Stimulated activated CD4-positive, alpha-beta T cell treated with anti-CD3 and anti-CD28 coated beads, Interleukin-1b, Interleukin-23, amount 100 ng/mL, for 1 hour (primary cell): ENCODE measurements at places on chromosomes 13 and 19.

DNA sequence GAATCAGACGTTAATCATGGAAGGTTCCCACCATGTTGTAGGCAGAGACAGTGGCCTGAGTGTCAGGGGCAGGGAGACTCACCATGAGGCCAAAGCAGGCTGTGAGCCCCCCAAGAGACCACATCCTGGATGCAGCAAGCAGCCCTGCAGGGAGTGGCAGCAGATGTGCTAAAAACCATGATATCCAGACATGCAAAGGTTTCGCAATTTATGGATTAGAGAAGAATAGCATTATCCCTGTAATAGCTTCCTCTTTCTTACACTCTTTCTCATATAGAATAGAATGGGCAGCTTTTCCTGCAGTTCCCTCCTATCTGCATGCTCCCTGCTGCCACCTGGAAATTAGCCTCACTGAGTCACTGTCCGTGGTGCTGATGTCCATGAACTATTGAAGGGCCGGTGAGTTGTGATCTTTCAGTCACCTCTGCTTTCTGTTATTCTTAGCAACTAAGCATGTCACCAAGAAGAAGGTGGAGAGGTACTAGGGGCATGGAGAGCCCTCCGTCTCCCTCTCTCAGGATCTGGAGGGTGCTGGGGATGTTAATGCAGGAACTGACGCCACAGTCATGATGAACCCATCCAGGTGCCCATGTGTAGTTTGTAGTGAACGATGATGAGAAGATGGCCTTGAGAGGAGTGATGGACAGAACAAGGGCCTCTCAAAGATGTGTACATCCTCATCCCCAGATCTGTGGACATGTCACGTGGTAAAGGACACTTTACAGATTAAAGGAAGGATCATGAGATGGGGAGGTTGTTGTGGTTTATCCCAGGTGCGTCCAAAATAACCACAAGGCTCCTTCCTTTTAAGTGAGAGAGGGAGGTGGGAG, 9.9 kb downstream of the CEACAM4 start:
- no peak for DNase-seq

GRCh38 chr19:19490214-19490968, 25.0 kb downstream of the TSSK6 start:
- peak; percentile 69 for DNase-seq

DNA sequence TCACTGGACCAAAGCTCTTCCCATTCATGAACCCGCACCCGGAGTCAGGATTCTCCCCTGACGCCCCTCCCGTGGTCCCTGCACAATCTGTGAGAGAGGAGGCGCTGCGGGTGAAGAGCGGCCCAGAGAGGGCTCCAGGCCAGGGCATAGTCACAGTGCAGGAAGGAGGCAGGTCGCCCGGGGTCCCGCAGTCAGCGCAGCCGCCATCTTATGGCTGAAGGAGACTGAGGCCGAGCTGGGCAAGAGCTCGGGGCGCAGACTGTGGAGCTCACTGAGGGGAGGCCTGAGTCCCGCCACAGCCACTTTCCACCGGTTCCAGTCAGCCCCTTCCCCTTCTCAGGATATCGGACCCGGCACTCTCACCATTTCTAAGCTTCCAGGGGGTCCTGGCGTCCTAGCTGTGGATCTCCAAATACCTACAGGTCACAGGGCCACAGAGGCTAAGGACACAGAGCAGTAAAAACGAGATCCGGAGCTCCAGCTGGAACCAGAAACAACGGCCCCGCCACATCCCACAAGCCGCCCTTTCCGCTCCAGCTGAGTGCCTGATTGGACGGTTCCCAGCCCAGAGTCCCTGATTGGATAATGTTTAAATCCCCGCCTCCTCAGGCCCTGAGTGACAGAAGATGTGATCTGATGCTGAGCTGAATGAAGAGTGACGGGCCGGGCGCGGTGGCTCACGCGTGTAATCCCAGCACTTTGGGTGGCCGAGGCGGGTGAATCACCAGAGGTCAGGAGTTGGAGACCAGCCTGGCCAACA, at the start of gene ZNF99:
TSS of gene ZNF99 (minus strand) at position 501 of the 760 bp plus-strand sequence. CDS start at position 366, 135 bp downstream.
- DNase-seq: no peak

DNA sequence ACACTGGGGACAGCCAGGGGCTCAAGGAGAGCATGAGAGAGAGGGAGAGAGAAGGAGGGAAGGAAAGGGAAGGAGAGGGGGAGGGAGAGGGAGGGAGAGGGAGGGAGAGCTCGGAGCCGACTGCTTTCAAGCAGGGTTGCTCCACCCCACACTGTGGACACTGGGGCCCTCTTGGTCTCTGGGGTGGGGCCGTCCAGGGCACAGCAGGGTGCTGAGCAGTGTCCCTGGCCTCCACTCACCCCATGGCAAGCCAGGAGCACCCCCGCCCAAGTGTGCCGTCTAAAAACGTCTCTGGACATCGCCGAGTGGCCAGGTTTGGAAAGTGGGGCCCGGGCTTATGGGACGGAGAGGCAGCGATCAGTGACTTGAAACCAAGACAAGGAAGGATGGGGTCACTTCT, 20.9 kb downstream of the DPP9 start:
- no peak for DNase-seq

- DNase-seq: no peak
These were observed 25.0 kb upstream of the VWA8 start for GRCh38 chr13:41985788-41986508.

DNA sequence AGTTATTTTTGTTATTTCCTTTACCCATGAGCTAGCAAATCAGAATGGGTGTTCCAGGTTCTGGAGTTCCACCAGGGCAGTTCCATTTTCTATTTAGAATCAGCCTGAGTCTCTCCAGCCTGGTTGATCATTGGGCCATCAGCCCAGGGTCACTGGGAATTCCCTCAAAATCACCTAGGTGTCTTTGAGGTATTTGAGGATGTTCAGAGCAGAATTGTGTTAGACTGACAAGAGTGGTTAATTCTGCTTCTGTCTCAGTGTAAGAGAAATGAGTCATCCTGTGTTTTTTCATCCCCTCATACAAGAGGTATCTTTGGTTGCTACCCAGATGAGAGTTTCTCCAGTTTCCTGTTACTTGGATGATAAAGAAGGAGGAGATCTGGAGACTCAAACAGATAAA, 11.7 kb downstream of the ZNF66 start:
- no peak for DNase-seq

- no peak for DNase-seq
These were observed 75.4 kb downstream of the GGACT start for GRCh38 chr13:100513171-100513570.

GRCh38 chr13:99495466-99496183, 5.6 kb upstream of the TM9SF2 start:
- DNase-seq: no peak

DNA sequence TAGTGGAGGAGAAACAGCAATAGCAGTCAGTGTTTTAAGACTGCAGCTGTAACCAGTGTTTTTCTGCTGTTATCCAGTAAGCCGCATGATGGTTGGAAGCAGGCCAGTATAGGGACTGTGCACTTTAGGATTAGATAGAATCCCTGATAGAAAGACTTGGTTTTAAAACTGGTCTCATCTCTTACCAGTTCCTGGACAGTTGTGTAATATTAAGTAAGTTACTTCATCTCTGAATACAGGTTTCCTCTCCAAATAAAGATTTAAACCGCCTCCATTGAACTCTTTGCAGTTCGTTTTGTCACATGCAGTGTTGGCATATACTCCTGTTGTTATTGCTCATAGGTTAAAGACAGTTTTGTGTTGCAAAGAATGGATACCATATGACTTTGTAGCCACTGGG, 25.6 kb downstream of the URI1 start:
- DNase-seq: no peak

GRCh38 chr13:48925001-48925400, 50.7 kb upstream of the FNDC3A start:
- DNase-seq: no peak

GRCh38 chr19:51779181-51779580, 15.8 kb upstream of the FPR3 start:
- no peak for DNase-seq

GRCh38 chr19:46856062-46857022, 4.5 kb upstream of the ARHGAP35 start:
- peak; percentile 82 for DNase-seq

DNA sequence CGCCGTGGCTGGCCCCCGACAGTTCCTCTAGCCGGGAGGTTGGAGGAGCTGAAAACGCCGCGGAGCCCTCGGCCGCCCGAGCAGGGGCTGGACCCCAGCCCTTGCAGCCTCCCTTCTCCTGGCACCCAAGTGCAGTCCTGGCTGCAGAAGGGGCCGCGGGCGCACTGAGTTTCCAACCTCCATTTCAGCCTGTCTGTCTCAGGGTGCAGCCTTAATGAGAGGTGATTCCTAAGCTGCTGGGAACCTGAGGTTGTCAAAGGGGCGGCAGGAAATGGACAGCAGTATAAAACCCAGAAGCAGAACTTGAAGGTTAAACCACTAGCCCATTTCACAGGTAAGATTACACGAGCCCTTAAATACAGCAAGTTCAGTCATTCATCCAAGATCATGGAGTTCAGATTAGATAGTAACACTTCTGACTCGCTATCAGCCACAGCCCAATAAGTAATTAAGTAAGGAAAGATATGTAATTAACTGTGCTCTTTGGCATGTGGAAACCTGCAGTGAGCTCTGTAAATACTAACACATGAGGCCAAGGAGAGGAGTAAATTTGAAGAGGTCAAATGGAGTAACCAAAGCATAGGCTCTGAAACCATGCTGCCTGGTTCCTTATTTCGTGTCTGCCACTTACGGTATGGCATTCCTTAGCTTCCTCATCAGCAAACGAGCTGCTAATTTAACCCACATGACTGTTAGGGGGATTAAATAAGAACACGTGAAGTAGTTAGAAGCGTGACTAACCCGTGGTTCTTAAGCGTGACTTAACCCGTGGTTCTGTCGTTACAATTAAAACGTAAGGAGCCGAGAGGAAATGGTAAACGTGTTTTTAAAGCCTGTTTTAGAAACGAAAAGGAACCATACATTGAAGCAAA, 686 bp downstream of the SETDB2 start:
- no peak for DNase-seq

DNA sequence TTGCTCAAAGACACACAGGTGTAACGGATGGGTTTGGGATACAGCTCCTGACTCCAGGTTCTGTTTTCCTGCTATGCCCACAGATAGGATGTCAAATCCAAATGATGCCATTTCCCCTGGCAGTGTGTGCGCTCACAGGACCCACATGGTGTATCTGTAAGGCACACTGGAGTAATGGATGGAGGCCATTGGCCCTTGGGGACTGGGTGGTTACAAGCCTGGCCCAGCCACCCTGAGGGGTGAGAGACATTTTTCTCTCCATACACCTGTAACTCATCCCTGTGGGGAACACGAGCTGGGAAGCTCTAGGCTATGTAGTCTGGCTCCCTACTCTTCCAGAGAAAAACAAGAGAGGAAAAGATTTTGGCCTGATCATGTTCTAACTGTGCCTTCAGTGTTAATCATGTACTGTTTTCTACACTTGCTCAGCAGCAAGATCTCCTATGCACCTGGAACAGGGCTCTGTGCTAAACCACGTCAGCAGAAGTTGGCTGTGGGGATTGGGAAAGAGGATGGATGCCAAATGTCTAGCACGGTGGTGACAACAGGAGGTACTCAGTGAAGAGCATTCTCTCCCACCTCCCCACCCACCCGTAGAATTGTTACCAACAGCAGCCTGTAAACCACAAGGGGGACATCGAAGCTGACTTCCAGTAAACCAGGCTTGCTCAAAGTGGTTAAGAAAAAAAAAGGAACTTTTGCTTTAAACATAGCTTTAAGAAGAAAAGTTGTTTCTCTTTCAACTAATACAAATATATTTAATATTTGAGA, 237.0 kb downstream of the LACC1 start:
- no peak for DNase-seq

DNA sequence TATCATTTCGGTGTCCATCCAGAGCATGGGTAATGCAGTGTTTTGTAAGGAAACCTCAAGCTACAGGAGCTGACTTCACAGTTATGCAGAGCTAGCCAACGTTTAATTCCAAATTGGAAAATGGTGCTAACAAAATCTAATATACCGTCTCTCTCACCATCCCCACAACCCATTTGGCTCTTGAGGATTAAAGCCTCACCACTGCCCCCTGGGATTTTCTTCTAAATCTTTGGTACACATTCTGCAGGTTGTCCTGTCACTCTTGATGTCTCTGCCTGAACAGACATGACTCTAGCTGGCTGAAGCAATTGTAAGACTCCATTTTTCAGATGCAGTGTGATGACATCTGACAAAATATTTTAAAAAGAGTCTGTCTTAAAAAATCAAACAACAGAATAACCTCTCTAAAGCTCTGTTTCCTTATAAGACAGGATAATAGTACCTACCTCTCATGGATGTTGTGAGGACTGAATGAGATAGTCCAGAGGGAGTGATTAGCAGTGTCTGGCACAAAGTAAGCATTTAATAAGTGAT, 451.8 kb downstream of the SUCLA2 start:
- no peak for DNase-seq

DNA sequence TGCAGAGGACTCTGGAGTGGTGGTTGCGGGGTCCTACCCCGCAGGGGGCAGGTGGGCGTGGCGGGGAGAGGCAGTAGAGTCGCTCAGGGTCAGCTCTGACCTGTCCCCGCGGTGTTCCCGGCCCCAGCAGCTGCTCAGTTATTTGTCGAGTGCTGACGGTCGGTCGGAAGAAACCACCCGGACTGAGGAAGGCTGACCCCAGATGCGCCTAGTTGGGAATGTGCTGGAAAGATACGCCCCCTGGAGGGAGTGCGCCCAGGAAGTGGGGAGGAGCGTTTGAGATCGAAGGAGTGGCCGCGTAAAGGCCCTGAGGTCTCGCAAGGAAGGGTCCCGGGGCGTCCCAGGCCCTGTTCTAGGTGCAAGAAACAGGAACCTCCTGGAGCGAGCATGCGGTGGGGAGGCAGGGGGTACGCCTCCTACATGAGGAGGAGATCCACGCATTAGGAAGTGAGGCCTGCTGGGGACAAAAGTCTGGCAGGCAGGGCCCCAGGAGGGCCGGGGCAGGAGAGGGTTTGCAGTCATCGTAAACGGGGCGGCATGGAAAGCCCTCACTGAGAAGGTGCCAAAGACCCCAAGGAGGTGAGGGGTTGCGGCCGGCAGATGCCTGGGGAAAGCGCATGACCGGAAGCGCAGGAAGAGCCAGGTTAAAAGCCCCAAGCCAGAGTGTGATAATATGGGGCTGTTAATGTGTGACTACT, 9.2 kb downstream of the CCDC8 start:
- no peak for DNase-seq

GRCh38 chr13:103436057-103436654, 369.9 kb upstream of the SLC10A2 start:
- DNase-seq: no peak
